ENCODE measurements at places on chromosomes 13 and 19.

DNA sequence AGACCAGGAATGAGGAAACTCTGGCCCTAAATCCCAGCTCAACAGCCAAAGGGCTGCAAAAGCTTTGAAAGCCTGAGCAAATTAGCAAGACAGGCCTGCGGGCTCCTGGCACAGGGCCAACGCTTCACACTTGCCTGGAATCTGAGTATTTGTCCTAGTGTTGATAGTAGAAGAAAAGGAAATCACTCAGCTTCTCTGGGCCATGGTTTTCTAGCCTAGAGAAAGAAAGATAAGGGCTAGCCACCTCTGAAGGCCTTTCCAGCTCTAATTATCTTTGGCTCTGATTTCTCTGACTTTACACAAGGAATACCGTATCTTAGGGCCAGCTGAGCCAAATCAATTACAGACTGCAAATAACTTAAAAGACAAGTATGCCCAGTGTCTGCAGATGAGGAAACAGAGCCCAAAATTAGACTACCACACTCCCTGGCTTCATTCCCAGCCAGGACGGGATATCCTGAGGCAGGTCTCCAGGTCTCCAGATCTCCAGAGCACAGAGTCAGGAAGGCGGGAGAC lies 69.6 kb downstream of the STK24 start:
- DNase-seq = no peak

DNA sequence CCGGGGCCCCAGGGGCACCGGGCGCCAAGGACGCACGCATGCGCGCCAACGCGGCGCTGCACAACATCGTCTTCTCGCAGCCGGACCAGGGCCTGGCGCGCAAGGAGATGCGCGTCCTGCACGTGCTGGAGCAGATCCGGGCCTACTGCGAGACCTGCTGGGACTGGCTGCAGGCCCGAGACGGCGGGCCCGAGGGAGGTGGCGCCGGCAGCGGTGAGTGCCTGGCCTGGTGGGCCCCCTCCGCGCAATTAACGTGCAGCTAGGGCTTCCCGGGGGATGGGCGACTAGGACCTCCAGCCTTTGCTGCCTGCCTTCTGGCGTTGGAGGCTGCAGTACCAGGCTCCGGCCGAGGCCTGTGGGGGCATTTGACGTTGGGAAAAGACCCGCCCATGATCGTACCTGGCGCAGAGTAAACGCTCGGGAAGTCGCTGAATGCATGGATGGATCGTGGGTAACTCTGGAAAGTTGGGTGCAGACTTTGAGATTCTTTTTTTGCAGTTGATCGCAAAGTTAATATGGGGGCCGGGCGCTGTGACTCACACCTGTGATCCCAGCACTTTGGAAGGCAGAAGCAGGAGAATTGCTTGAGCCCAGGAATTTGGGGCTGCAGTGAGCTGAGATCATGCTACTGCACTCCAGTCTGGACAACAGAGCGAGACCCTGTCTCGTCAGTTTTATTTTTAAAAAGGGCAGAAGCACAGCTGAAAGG lies 7.3 kb downstream of the APC2 start:
- DNase-seq = no peak

DNA sequence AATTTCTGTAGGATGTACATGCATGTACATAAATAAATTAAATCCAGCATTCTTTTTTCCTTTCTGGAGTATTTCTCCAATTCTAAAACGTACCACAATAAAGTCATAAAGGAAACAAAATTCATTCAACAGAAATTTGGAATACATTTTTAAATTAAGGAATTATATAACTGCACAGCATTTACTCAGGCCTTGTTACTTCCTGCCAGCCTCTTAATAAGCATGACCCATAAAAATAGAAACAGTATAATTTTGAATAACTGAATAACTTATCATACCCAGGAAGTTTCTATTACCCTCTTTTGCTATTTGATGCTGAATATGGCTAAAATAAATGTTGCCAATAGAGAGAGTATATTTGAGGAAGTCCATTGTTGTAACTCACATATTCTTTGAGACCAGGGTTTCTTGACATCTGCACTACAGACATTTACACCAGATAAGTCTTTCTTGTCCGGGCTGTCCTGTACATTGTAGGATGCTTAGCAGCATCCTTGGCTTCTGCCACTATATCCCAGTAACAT lies 178.2 kb downstream of the KLF12 start:
- DNase-seq = no peak

DNA sequence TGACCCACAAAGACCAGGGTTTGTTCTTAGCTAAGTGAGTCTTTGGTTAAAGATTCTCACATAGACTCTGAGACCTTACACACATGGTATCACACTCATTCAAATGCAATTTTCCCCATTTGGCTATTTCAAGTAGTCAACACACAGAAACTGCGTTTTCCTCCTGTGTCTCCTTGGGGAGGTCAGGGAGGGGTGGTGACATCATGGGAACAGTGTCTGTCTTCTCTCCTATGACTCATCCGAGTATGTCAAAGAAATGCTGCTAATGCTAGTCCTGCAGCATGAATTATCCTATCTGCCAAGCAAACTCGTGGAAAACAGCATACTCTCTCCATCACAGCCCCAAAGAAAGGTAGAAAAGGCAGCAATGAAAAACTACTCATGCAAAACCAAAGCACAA lies 100.2 kb downstream of the ENOX1 start:
- no peak for DNase-seq

DNA sequence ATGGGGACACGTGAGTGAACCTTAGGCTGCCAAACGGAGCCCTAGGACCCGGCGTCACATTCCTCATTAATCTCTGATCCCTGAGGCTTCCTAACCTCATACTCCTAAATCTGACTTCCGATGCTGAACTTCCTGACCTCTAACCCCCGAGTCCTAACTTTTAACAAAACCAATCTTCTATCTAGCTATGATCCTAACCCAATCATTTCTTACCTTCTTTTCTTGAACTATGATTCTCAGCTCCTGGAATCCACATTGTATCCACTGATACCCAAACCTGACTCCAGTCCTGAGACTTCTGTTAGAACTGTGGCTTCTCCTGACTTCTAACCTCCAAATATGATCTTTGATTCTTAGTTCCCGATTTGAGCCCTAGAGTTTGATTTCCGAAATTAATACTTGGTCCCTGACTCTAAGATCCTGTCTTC lies 447 bp downstream of the NFKBIB start:
- no peak for DNase-seq

Data from stimulated activated CD8-positive, alpha-beta memory T cell treated with anti-CD3 and anti-CD28 coated beads, Interleukin-12 subunit alpha, Interleukin-12 subunit beta, amount 100 ng/mL, for 4 hours (primary cell).